ENCODE measurements at places on chromosomes 2 and 18. TPM values are rescaled to one million over a fixed set of nuclear protein-coding genes. Genes with fewer than 3 reads are reported as not detected.

MDH1B gene
- 1.7 TPM for total RNA-seq

LIPG gene
- 0.10 TPM for total RNA-seq

IL18R1 gene
- 0.99 TPM for total RNA-seq

NYAP2 gene
- 0.02 TPM for total RNA-seq

NGEF gene
- total RNA-seq, result 16.8 TPM

SNORC gene
- total RNA-seq, result 8.3 TPM

MOGAT1 gene
- not detected for total RNA-seq

OTOS gene
- not detected for total RNA-seq

COL3A1 gene
- 0.25 TPM for total RNA-seq

TFCP2L1 gene
- 0.85 TPM for total RNA-seq

NOTO gene
- total RNA-seq, result not detected

CYRIA gene
- 0.14 TPM for total RNA-seq
